Activated naive CD4-positive, alpha-beta T cell treated with anti-CD3 and anti-CD28 coated beads for 36 hours (primary cell): ENCODE measurements at places on chromosomes 16 and 17. TPM values are rescaled to one million over a fixed set of nuclear protein-coding genes. Genes with fewer than 3 reads are reported as not detected.

- no peaks in the 10 kb centered on the region for H3K36me3 ChIP-seq
- no peak overlapping the region for H3K4me3 ChIP-seq
- no peak overlapping the region for H3K27ac ChIP-seq
- no peak for DNase-seq
- H3K27me3 ChIP-seq: peaks cover 11% of the 10 kb centered on the region
Measured at GRCh38 chr16:17606460-17606859, 135.7 kb upstream of the XYLT1 start.

- H3K27ac ChIP-seq: no peak overlapping the region
- no peak for DNase-seq
- no peak overlapping the region for H3K4me3 ChIP-seq
- H3K27me3 ChIP-seq: peaks cover 16% of the 10 kb centered on the region
- no peaks in the 10 kb centered on the region for H3K4me1 ChIP-seq
Measured at GRCh38 chr17:58808609-58809563, 53.2 kb downstream of the PPM1E start.

Gene BCL7C
- 18.6 TPM for total RNA-seq

- peaks cover 7% of the 10 kb centered on the region for H3K4me1 ChIP-seq
- peak; percentile 39 for DNase-seq
- H3K27me3 ChIP-seq: peaks cover 2% of the 10 kb centered on the region
- no peak overlapping the region for H3K4me3 ChIP-seq
- no peak overlapping the region for H3K27ac ChIP-seq
Measured at GRCh38 chr17:56478836-56479447, 114.6 kb upstream of the NOG start.

DNA sequence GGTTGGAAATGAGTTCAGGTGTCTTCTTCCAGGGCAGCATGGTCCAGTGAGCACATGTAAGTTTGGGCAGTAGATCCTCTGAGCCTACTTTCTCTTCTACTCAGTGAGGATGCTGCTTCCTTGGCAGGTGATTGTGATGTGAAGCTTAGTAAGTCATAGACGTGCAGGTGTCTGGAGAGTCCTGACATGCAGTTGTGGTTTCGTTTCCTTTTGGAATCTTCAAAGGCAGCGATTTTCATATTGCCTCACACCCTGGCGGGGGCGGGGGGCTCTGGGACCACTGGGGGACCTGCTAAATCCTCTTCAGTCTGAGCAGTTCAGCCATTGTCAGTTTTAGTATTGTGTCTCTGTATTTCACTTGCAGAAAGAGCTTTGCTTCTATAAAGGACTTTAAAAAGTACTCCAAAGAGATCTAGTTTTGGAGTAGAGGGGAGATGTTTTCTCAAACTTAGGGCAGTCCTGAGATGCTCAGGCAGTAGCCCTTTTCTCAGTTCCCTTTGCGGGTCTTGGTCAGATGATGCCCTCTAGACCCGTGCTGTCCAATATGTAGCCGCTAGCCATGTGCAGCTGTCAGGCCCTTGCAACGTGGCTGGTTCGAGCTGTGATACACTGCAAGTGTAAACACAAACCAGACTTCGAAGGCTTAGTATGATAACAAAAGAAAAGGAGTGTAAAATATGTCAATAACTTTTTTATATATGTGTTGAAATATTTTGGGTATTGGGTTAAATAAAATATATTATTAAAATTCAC, 4.0 kb upstream of the CDK5R1 start:
- DNase-seq: no peak
- peak overlapping the region; percentile 87 for H3K27ac ChIP-seq
- H3K27me3 ChIP-seq: no peaks in the 10 kb centered on the region
- peaks cover 19% of the 10 kb centered on the region for H3K4me1 ChIP-seq
- no peak overlapping the region for H3K4me3 ChIP-seq
- peaks cover 24% of the 10 kb centered on the region for H3K36me3 ChIP-seq

DNA sequence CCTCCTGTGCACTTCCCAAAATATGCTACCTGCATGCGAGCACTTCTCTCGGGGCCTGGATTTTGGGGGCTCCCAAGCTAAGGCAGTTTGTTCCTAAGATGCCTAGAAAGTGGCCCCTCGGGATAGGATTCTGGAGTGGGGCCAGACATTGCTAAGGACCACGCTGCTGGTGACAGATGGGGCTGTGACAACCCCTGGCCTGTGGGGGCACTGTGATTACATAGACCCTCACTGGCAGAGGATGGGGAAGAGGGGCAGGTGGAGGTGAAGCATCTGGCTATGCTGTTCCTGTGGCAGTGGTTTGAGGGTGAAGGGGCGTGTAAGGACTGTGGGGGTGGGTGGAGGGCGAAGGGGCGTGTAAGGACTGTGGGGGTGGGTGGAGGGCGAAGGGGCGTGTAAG, 128.4 kb downstream of the ENGASE start:
- DNase-seq: no peak
- no peaks in the 10 kb centered on the region for H3K4me1 ChIP-seq
- H3K27ac ChIP-seq: no peak overlapping the region
- no peak overlapping the region for H3K4me3 ChIP-seq
- H3K36me3 ChIP-seq: no peaks in the 10 kb centered on the region

DNA sequence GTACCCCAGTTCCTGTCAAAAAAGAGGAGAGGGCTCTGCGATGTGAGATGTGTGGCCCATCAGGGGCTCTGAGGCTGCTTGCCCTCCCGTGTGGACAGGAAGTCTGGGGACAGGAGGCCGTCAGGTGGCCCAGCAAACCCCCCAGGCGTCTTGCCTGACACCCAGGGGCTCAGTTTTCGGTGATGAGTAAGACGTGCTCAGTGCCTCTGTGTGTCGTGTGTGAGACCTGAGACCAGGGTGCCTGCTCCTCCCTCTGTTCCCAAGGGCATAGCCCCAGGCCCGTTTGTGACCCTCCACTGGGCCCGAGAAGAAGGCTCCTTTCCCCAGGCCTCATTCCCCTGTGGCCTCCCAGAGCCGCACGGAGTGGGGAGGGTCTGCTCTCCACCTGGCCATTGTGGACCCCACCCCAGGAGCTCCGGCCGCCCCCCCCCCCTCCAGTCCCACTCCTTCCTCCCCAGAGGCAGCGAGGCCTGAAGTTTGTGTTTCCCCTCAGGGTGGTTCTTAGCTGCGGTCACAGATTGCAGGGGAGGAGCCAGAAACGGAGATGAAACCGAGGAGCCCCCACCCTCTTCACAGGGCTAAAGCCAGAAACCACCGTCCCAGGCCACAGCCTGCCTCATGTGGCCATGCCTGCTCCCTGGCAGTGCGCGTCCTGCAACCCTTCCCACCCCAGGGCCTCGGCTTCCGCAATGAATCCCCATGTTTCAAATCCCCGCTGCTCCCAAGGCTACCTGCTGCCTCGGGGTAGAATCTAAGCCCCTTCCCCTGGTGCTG, 4.9 kb upstream of the ACTG1 start:
- H3K27ac ChIP-seq: no peak overlapping the region
- peaks cover 18% of the 10 kb centered on the region for H3K4me1 ChIP-seq
- no peaks in the 10 kb centered on the region for H3K36me3 ChIP-seq
- H3K4me3 ChIP-seq: no peak overlapping the region

DNA sequence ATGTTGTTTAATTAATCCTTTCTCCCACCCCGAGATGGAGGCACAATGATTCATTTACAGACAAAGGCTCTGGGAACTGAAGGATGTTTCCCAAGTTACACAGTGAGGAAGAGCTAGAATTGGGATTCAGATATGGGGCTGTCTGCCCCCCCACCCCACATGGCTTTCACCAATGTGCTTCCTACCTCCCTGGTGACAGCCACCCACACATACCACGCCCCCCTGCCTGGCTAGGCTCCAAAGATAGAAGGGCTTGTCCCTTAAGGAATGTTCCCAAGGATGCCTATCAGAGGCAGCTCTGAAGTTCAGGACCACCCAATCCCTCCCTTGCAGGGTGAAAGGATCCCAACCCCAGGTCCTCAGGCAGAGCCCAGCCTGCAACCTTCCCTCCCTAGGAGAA, 32.9 kb downstream of the CFAP20 start:
- H3K36me3 ChIP-seq: no peaks in the 10 kb centered on the region
- H3K4me1 ChIP-seq: no peaks in the 10 kb centered on the region
- no peak overlapping the region for H3K27ac ChIP-seq
- H3K4me3 ChIP-seq: no peak overlapping the region
- no peak for DNase-seq
- no peaks in the 10 kb centered on the region for H3K27me3 ChIP-seq
